Choroid plexus epithelial cell (primary cell): ENCODE measurements at places on chromosomes 2 and 18.

DNA sequence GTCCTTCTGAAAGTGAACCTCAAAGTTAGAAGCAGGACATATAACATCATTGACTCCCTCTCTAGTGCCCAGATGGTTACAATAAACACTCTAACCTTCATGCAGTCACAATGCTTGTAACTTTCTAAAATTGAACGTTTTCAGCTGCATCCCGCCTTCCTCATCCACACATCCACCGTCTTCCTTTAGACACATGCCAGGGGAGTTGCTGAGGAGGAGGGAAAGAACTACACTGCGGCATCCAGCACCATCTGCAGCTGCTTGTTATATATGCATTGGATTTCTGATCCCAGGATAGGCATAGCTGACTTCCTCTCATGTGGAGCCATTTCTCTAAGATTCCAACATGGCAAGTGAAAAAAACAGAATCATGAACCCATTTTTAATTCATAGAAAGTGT, 96.8 kb downstream of the FBXO15 start:
- DNase-seq = no peak

GRCh38 chr18:79451237-79452125, 55.8 kb downstream of the NFATC1 start:
- DNase-seq = peak; percentile 12

- DNase-seq = no peak
Observed at GRCh38 chr2:43078301-43078700, 148.1 kb downstream of the ZFP36L2 start.

GRCh38 chr2:69945941-69946340, 15.5 kb downstream of the ASPRV1 start:
- DNase-seq = no peak

DNA sequence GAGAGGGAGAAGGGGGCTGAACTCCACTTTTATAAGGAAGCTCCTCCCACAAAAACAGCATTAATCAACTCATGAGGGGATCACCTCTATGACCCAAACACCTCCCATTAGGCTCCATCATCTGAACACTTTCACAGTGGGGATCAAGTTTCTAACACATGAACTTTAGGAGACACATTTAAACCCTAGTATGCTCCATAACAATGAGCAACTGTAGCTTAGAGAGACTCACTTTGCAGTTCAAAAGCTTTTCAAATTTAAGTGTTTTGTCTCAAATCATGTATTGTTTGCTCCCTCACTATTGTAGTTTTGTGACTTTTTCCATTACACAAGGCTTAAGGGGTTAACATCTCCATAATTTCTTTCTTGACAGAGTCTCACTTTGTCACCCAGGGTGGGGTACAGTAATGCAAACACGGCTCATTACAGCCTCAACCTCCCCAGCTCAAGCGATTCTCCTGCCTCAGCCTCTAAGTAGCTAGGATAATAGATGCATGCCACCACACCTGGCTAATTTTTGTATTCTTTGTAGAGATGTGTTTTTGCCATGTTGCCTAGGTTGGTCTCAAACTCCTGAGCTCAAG, 352.7 kb upstream of the CDH20 start:
- DNase-seq = no peak

- DNase-seq = no peak
Observed at GRCh38 chr2:195472501-195473234, 184.4 kb upstream of the SLC39A10 start.

- no peak for DNase-seq
Observed at GRCh38 chr2:68588589-68588988, 54.8 kb upstream of the PROKR1 start.

DNA sequence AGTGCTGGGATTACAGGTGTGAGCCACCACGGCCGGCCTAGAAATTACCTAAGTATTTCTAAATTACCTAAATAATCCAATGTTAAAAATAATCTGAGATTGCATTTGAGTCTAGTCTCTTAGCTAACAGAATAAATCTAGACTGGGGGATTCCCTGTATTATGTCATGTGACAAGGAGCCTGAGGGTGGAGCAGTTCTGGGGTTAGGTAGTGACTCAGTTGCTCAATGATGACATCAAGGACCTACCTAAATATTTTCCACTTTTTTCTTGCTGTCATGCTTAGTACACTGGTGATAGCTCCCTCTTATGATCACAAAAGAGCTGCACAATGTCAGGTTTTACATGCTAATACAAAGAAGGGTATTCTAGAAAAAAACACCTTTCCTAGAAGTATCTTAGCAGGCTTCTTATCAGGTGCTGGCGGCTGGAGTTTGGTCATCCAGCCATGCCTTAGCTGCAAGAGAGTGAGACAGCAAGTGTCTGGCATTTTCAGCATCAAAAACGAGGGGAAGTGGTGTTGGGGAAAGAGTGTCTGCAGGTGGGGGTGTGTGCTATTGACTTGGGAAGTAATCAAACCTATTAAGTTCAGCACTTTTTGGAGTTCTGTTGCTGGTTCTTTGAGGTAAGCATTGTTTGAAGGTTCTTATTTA, 17.5 kb upstream of the CEP192 start:
- peak; percentile 6 for DNase-seq

- no peak for DNase-seq
Observed at GRCh38 chr2:152093464-152093863, 5.4 kb downstream of the CACNB4 start.

- peak; percentile 30 for DNase-seq
Observed at GRCh38 chr2:201452058-201452921, 750 bp downstream of the STRADB start.

DNA sequence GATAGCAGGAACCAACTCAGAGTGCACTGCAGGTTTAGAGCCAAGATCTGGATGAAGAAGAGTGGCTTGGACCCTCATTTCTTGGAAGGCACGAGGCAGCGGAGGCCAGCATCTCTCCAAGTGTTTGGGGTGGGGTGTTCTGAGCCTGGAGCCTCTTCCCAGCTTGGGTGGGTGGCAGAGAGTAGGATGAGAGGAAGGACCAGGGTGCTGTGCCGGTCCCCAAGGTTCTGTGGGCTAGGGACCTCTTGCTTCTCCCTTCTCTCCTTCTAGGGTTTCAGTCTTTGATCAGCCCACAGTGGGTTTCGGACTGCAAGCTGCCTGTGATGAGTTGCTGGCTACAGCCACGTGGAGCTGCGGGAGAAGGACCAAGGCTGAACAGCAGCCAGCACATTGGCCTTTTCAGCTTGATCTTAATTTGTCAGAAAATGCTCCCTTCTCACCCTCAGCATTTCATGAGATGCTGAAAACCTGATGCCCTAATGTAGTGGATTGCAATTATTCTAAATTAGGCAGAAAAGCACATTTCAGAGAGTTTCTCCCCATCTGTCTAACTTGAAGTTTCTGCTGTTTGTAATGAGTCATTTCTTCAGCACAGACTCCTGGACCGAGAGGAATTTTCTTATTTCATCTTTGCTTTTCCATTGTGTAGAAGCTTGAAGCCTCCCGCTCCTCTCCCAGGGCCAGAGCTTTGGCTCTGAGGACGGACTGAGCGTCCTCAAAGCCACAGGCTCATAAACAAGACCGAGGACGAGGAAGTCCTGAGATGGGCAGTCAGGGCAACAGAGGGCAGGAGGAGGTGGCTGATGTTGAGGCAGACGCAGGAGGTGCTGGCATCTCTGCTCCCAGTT, 99.1 kb upstream of the HDAC4 start:
- DNase-seq = no peak

- DNase-seq = peak; percentile 53
Observed at GRCh38 chr2:222883420-222883819, 22.6 kb downstream of the ACSL3 start.

DNA sequence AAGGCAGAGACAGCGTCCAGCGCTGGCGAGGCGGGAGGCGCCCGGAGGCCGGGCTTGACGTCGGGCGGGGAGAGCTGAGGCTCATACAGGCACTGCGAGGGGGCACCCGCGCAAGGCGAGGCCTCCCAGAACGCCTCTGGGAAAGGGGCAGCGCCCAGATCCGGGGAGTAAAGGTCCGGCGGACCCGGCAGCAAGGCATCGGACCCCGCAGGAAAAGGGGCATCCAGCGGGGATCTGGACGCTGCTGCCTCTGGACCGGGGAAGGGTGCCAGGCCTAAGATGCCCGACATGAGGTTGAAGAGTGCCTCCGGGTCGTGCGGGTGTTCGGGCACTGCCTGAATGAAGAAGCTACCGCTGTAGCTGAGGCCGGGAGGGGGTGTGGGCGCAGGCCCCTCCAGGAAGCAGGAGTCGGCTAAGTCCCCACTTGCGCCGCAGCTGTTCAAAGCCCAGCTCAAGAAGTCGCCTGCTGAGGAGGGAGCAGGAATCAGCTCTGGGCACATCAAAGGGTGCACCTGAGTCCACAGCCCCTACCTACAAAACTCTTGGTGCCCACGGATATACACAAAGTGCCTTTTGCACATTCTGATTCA, 937 bp downstream of the EGR4 start:
- no peak for DNase-seq

DNA sequence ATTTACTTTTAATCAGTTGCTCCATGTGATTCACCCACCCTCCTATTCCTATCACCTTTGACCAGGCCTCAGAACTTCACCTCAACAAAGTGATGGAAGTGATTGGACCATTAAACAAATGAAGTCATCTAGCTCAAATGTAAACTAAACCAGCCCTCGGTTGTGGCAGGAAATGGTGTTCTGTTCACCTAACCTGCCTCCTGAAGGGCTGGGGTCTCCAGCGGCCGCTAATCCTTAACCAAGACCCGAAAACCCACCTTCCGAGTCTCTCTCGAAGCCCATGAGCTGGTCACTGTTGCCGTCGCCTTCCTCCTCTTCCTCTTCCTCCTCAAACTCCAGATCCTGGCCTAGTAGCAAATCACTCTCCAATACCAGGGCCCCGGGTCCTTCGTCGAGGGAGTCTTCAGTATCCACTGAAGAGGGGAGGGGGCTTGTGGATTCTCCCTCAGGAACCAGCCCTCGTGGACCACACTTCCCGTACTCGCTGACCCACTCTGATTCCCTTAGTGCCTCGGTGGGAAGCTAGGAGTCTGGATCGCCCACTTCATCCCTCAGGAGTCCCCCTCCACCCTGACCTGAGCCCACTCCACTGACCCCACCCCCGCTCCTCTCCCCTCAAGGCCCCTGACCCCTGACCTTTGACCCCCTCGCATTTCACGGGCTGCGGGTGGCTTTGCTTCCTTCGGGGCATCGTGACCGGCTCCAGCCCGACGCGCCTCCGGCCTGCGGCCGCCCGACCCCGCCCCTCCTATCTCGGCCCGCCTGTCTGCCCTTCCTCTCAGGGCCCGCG, 503 bp downstream of the ZNF513 start:
- DNase-seq = peak; percentile 57

DNA sequence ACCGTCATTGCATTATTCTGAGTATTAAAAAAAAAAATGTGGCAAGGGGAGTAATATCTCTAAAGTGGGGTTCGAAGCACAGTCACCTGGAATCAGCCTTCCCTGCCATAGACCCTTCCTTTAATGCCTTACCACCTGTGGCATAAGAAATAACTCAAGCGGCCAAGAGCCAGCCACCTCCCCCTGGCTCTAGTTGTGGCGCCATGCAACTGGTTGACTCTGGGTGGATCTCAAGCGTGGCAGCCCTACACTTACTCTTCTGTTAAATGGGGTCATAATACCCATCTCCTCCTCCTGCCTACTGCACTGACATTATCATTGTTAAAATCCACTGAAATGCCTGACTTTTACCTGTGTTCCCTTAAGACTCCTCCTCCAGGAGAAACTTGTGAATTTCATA, 175.8 kb downstream of the SMAD7 start:
- no peak for DNase-seq
